Chondrocyte (in vitro differentiated cells): ENCODE measurements at places on chromosomes 16 and 17. TPM values are rescaled to one million over a fixed set of nuclear protein-coding genes. Genes with fewer than 3 reads are reported as not detected.

DNA sequence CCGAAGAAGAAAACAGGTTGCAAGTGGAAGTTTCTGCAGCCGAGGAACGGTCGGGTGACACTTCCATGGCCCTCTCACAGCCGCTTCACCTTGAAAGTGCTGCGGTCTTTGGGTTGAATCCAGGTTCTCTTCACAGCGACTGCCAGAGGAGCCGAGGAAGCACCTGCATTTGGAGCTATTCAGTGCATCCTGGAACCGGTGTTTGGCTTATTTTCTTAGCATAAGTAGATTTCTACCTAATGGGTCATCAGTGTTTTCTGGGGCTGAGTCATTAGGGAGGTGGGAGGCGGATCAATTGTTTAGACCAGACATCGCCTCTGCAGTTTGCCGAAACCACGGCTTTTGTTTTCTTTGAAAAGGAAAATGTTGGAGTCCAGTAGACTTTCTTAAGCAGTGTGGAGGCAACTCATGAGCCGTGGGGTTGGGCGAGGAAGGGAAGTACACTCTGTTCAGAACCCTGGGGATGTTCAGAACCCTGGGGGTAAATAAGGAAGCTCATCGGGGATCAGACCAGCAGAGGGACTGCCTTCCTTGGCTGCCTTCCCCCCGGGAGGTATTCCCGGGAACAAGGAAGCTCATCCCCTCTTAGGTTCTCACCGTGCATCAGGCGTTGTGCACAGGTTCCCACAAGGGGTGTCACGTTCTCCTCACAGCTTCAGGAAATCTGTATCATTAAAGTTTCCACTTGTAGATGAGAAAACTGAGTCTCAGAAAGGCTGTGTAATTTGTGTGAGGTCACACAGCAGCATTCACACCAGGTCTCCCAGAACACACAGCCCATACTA is 361.5 kb downstream of the SNX29 start:
- H3K27me3 ChIP-seq: no peaks in the 10 kb centered on the region
- no peak overlapping the region for H3K4me3 ChIP-seq
- H3K27ac ChIP-seq: no peak overlapping the region

- peaks cover 4% of the 10 kb centered on the region for H3K27me3 ChIP-seq
- H3K27ac ChIP-seq: no peak overlapping the region
- no peaks in the 10 kb centered on the region for H3K36me3 ChIP-seq
- no peak overlapping the region for H3K4me3 ChIP-seq
Measured at GRCh38 chr17:55386796-55387332, 34.8 kb downstream of the MMD start.

Gene PIK3R6
- not detected in 3 replicates for total RNA-seq

Gene P2RX1
- not detected in 3 replicates for total RNA-seq

GRCh38 chr17:17741349-17742023 is 60.2 kb downstream of the RAI1 start:
- no peak overlapping the region for H3K4me3 ChIP-seq
- no peaks in the 10 kb centered on the region for H3K36me3 ChIP-seq
- H3K4me1 ChIP-seq: peaks cover 54% of the 10 kb centered on the region
- no peak for DNase-seq

- no peak for DNase-seq
- no peaks in the 10 kb centered on the region for H3K27me3 ChIP-seq
- H3K27ac ChIP-seq: peak overlapping the region; percentile 92
- H3K4me3 ChIP-seq: peak overlapping the region; percentile 45
- H3K36me3 ChIP-seq: no peaks in the 10 kb centered on the region
Measured at GRCh38 chr16:88769617-88770460, 15.2 kb downstream of the PIEZO1 start.

DNA sequence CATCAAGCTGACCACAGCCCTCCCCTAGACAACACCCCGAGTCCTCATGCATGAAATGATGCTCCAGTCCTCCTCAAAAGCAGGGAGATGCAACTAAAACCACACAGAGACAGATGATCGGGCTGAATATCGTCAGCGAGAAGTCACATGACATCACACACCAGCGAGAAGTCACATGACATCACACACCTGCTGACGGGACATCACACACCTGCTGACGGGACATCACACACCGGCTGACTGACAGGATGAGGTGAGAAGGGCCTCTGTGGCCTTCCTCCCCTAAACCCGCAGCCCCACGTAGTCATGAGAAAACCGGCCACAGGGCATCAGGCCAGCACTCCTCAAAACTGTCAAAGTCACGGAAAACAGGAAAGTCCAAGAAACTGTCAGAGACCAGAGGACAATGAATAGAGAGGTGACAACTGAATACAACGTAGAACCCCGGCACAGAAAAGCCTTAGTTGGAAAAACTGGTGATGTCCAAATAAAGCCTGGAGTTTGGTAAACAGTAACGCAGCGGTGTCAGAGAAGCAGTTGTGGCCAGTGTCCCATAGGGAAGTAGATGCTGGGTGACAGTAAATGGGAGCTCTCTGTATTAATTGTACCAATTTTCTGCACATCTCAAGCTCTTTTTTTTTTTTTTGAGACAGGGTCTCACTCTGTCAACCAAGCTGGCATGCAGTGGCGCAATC is 14.3 kb downstream of the LITAF start:
- no peak overlapping the region for H3K4me3 ChIP-seq
- DNase-seq: no peak
- H3K36me3 ChIP-seq: peaks cover 7% of the 10 kb centered on the region
- peaks cover 16% of the 10 kb centered on the region for H3K4me1 ChIP-seq
- no peaks in the 10 kb centered on the region for H3K27me3 ChIP-seq
- H3K27ac ChIP-seq: no peak overlapping the region

- no peak for DNase-seq
- no peak overlapping the region for H3K4me3 ChIP-seq
- no peaks in the 10 kb centered on the region for H3K27me3 ChIP-seq
- H3K27ac ChIP-seq: no peak overlapping the region
- no peaks in the 10 kb centered on the region for H3K36me3 ChIP-seq
- no peaks in the 10 kb centered on the region for H3K4me1 ChIP-seq
Measured at GRCh38 chr17:68169840-68170239, 78.0 kb upstream of the AMZ2 start.
